Left hindlimb (tissue), 1 donor: ENCODE measurements at places on chromosomes 3 and 15.

DNA sequence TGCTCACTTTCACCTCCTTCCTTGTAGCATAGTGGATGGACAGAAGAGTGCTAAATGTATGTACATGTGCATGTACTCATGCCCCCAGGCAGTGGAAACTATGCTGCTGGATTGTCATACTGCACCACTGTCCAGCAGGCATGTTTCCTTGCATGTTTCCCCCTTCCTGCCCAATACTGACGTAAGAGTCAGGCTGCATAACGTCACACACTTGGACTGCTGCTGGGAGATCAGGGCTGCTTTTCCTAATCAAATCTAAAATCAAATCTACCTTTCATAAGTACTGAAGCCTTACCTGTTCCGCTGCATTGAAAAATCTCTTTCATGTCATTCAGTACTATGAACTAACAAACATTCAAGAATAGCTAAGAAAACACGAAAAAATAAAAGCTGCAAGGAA is 67.9 kb upstream of the ROBO1 start:
- DNase-seq: no peak

- DNase-seq: no peak
Observed at GRCh38 chr3:29924783-29925561, 644.1 kb downstream of the RBMS3 start.

GRCh38 chr15:77057685-77058084 is 13.2 kb downstream of the TSPAN3 start:
- no peak for DNase-seq

GRCh38 chr3:169686874-169687273 is 23.4 kb upstream of the MECOM start:
- no peak for DNase-seq

- DNase-seq: no peak
Observed at GRCh38 chr3:111910806-111911205, 51.7 kb downstream of the PHLDB2 start.

GRCh38 chr3:80994085-80994665 is 767.3 kb downstream of the GBE1 start:
- DNase-seq: no peak

GRCh38 chr3:186152889-186153292 is 44.0 kb upstream of the ETV5 start:
- no peak for DNase-seq

- no peak for DNase-seq
Observed at GRCh38 chr3:150172356-150172755, 201.7 kb upstream of the PFN2 start.

DNA sequence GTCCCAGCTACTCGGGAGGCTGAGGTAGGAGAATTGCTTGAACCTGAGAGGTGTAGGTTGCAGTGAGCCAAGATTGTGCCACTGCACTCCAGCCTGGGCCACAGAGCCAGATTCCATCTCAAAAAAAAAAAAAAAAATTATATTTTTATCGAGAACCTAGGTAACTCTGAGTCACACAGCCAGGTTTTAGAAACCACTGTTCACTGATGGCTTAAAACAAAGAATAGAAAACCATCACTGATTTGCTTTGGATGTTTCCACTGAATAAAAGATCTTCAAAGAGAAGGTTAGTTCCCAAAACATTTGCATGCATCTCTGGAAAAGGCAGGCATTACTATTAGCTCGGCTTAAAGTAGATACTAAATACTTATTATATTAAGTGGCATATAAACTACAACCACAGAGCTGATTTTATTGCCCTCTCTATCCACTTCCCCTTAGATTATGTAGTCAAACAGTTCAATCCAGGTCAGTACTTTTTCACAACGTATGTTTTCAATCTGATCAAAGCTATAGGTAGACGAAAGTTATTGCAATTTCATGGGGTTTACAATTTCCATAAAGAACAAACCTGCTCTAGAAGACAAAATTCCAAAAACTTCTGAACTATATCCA is 1.4 kb downstream of the B4GALT4 start:
- DNase-seq: no peak

DNA sequence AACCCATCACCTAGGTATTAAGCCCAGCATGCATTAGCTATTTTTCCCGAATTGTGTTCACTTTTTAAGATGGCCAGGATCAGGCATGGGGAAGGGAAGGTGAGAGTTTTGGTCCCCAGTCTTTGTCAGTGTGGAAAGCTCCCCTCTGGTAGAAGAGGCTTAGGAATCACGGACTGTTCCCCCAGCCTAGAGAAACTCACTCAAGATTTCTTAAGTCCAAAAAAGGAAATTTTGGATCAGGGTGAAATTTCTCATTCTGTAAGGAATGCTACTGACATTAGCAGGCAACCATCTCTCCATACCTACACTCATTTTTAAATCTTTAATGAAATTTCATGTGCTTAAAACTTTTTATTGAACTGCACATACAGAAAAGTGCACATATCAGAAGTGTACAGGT is 70.3 kb upstream of the GALNT15 start:
- no peak for DNase-seq

DNA sequence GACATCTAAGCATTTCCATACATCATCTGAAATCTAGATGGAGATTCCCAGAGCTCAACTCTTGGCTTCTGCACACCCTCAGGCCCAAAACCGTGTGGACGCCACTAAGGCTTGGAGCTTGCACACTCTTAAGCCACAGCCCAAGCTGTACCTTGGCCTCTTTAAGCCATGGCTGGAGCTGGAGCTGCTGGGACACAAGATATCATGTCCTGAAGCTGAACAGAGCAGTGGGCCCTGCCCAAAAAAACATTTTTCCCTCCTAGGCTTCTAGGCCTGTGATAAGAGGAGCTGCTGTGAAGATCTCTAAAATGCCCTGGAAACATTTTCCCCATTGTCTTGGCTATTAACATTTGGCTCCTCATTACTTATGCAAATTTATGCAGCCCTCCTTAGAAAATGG is 188.7 kb upstream of the MBNL1 start:
- DNase-seq: no peak

- DNase-seq: no peak
Observed at GRCh38 chr15:70016511-70016994, 81.2 kb downstream of the TLE3 start.

GRCh38 chr3:192917404-192918274 is at the start of gene MB21D2:
Gene MB21D2, minus strand, starts transcription at chr3:192917856. Its CDS starts 16 bp downstream, at chr3:192917840.
- peak; percentile 92 for DNase-seq

GRCh38 chr3:126622694-126623093 is 32.2 kb downstream of the TXNRD3 start:
- no peak for DNase-seq

GRCh38 chr3:122100591-122101463 is 45.7 kb downstream of the CD86 start:
- DNase-seq: no peak

DNA sequence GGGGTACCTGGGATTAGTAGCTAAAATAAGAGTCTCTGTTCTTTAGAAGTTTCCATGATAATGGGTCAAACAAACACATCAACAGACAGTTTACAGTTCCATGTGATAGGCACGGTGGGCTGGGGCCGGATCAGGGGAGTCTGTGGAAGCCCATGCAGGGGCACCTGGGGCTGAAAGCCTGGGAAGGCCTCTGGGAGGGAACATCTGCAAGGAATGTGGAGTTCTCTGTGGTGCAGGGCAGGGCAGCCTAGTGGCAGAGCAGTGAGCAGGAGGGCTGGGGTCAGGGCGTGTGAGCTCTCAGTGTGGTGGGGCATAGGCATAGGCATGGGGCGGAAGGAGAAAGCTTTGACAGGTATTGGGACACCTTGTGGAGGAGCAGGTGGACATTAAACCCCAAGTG is 207.7 kb upstream of the TRIM42 start:
- DNase-seq: no peak

DNA sequence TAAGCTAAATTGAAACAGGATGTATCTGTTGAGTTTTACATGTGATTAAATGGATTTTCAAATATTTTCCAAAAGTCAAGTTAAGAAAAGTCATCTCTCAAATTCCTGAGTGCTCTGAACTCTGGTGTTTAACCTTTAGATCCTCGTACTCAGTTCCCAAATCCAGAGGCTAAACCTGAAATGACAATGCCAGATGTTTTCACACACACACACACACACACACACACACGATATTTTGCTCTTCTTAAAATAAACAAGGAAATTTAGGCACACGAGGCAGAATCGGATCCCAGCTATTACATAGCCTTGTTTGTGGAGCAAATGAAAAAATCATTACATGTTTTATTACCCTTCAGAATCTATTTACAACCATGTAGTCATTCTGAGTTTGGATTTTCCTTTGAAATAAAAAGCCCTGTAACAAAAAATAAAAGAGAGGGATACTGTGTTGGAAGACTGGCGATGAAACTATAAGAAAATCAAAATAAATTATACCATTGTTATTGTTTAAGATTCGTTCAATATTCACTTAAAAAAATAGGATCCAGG is 20.6 kb upstream of the UBE2E1 start:
- no peak for DNase-seq

- DNase-seq: no peak
Observed at GRCh38 chr3:56787258-56787775, 14.4 kb downstream of the ARHGEF3 start.

DNA sequence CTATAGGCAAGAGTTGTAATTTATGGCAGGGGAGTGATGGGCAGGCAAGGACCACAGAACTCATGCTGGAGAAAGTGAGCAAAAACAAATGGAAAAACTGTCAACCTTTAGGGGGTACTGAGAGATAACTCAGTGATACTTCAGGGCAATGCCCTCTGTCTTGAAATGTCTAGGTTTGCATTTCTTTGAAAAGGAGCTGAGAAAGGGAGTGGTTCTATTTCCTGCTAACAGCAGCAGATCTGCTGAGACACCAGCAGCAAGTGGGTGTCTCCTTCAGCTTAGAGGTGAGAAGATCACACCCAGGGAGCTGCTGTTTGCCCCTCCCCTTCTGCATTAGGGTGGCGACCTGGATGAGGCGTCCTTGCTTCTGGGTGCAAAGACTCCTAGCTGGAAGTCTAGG is 42.3 kb upstream of the XIRP1 start:
- DNase-seq: no peak

DNA sequence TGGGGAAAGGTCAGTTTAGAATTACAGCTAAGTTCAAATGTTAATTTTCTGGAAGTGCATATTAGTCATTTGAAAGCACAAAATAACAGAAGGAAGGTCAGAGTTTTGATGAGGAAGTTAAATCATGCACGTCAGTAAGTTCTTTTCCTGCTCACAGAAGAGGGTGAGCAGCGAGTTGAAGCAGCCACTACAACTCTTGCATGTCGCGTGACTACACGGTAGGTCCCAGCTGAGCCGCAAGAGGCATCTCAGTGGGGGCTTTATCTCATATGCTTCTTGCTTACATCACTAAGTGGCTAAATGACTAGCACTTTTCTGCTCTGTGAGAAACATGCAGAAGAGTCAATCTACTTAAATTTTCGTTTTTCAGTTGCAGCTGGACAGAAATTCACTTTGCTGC is 21.3 kb upstream of the SEC62 start:
- DNase-seq: no peak

- DNase-seq: no peak
Observed at GRCh38 chr3:64151342-64151871, 73.9 kb downstream of the PRICKLE2 start.

GRCh38 chr3:15645246-15645645 is 43.7 kb downstream of the BTD start:
- no peak for DNase-seq

GRCh38 chr15:43776101-43776717 is 557 bp downstream of the ELL3 start:
- DNase-seq: peak; percentile 47

- DNase-seq: no peak
Observed at GRCh38 chr15:59609730-59610712, 1.6 kb upstream of the GCNT3 start.

DNA sequence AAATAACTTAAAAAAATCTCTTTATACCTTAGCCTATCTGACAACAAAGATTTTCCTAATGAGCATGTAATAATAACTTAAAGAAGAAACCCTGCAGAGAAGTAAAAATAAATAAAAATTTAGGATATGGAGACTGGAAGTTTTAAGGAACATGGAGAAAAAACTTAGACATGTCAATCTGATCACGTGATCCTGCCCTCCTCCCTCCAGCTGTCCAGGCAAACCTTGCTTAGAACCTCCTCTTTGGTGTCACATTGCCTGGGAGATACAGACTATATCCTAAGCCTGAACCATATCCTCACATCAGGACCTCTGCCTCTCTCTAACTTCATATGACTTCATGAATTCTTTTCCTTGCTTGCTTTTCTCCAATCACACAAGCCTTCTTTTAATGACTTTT is 275.5 kb downstream of the CNTN3 start:
- DNase-seq: no peak

- DNase-seq: no peak
Observed at GRCh38 chr15:75232252-75232813, 25.8 kb upstream of the GOLGA6C start.

DNA sequence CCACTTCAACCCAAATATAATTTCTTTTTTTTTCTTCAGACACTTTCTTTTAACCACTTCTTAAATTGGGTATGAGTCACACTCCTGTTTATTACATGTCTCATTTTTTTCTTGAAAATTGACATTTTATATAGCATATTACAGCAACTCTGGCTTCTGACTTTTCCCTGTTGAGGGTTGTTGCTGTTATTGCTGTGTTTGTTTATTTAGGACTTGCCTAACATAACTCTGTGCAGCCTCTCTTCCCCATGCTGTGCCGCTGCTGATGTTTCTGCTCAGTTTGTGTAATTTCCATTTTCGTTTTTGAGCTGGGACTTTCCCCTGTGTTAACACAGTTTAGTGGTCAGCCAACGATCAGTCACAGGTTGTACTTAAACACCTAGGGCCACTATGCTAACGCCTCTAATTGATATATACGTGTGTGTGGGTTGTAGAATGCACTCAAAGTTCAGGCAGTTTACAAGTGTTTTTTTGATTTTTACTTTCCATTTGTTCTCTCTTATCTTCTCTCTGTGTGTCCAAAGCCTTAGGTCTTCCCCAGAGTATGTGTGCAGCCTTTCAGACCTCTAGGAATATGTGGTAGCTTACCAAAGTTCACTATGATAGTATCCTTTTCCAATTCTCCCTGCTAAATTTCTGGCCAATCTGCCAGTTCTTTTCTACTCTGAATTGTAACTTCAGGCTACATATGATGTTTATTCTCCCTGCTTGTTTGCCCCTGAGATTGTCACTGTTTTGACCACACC is 337.2 kb downstream of the ZBTB20 start:
- no peak for DNase-seq
